NCI-H526 (cell line): ENCODE measurements at places on chromosomes 1 and 21.
A peak's percentile ranks its signal among the peaks of the same experiment; 100 is the strongest.

DNA sequence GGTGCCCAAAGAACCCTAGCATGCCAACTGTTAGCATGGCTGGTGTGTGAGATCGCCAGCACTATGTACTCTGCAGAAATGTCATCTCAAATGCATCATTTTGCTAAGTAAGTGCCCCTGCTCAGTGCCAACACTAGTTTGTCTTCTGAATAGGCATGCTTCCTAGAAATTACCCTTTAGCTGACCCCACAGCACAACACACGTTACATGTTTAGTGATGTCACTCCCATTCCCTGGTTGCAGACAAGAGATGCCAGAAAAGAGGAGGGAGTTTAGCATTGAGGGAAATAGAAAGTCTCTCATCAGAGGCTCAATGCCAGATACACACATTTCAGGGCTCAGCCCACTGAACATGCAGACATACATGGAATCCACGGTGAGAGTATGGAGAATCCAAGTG lies 9.3 kb upstream of the ST6GALNAC3 start:
- no peak for DNase-seq

DNA sequence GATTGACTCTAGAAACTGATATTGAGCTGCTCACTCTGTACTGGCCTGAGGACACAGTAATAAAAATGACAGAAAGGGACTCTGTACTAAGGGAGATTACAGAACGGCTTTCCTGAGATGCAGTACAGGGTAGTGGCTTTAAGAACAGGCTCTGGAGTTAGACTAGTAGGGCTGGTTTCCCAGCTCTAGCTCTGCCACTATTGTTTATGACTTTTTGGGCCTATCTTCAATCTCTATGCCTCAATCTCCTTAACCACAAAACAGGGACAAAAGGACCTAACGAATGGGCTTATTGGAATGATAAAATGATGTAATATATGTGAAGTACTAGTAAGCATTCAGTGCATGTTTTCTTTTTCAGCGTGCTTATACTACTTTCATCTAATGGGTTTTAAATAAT lies 1.4 kb downstream of the DEPDC1 start:
- DNase-seq = peak; percentile 23

DNA sequence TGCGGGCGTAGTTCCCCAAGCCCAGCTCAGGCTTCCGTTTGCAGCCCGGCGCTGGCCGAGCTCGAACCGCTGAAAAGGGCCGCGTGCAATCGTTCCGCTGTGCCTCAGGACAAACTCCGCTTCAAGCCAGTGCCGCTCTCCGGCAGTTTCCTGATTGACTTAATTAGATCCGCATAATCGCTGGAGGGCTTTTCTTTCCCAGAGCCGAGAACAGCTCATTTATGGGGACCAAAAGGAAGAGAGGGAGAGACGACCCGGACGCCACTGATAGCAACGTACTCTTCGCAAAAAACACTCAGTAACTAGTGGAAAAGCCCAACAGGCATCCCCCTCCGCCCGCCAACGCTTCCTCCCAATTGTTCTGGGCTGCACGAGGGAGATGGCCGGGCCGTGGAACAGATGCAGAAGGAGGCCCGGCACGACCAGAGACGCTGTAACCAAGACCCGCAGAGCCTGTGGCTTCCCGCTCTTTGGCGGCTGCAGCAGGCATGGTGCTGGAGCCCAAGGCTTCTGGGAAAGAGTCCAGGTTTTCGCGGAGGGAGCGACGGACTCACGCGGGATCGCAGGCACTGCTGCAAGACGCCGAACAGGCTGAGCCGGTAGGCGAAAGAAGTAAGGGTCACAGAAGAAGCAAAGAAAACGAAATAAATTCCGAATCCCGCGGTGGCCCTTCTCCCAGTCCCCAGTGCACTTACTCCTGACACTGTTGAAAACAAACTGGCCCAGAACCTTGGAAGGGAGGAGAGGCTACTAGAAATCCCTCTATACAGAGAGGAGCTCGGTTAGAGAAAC lies 3.6 kb upstream of the FOXD2 start:
- no peak for DNase-seq

DNA sequence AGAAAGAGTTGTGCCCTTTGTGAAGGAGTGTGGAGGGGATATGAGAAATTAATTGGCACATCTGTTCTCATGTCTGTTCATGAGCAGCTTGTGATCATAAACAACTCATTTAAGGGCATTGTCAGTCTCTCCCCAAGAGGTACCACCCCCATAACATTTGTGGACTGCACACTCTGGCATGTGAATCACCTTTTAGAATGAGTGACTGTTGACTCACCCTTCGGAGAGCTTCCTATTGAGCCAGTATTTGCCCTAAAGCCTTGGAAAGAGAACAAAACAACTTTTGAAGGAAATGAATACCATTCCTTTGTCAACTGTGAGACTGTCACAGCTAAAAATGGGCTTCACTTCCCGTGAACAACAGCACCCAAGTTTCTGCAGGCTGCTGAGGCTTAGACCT lies 27.5 kb upstream of the MYSM1 start:
- no peak for DNase-seq

DNA sequence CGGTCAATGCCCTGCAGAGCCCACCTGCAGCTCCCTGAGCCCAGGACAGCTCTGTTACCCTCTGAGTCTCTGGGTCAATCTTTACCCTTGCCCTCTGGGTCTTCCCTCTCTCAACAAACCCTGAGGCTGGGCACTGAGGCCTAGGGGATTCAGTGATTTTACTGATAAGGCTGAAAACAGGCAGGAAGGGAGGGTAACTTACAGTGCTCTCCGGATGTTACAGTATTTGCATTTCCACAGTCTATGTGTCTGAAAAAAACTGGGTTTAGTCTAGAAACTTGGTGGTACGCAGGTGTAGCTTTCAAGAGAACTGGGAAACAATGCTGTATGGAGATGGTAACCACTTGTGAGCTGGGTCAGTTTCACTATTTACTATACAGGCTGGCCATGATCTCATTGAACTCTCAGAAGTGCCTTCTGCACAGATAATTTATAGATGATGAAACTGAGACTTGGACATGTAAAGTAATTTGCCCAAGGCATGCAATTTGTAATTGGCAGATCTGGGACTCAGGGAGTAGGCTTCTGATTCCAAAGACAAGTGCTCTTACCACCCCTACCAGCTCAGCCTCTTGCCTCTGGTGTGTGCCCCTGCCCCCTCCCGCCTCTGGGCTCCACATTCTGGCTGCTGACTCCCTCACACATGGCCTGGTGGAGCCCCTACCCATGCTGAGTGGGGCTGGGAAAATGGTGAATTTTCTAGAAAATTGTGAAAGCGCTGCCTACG lies 48.8 kb downstream of the TENT5C start:
- peak; percentile 45 for DNase-seq

GRCh38 chr1:230281556-230281955 lies 144.6 kb downstream of the PGBD5 start:
- no peak for DNase-seq

DNA sequence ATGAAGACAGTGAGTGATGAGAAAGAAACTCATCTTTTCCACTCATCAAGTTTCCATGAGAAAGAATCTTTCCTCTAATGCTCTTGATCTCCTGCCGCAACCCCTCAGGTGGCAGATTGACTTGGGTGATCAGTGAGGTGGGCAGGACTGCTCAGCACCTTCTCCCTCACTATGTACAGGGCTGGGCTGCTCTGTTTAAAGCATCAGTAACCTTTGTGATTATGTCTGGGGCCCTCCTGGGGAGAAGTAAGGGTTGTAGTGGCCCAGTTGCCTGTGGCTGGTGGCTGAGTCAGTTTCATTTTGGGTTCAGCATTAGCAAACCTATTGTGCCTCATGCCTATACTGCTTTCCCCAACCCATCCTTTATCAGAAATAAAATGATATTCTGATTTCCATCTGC lies 366.0 kb downstream of the TTLL7 start:
- no peak for DNase-seq

- DNase-seq = no peak
These were observed 27.5 kb downstream of the PRMT2 start for GRCh38 chr21:46662765-46663500.

DNA sequence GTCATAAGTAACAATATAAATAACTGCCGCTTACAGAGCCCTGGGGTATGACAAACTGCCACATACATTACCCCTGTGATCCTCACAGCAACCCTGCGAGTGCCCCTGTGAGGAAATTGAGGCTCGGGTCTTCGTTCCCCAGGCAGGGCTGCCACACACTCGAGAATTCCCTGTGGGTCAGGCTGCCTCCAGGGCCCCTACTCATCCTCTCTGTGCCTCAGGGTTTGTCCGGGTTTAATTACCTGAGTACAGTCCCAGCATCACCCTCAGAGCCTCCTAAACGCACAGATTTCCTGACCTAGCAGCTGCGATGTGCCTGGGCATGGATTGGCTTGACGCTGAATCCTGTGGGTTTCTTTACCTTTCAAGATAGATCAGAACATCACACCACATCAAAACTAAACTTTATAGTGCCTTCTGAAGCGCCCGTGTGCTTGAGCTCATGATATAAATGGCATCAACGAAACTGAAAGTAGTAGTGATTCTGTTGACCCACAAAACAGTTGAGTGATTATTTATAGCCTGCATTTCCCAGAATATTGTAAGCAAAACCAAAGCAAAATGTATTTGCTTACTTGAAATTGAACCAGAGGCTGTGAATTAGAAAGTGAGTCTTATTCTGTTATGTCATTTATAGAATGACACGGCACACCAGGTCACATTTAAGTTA lies 14.0 kb downstream of the SLC37A1 start:
- DNase-seq = no peak

- no peak for DNase-seq
These were observed 134.4 kb downstream of the S1PR1 start for GRCh38 chr1:101371259-101371658.

DNA sequence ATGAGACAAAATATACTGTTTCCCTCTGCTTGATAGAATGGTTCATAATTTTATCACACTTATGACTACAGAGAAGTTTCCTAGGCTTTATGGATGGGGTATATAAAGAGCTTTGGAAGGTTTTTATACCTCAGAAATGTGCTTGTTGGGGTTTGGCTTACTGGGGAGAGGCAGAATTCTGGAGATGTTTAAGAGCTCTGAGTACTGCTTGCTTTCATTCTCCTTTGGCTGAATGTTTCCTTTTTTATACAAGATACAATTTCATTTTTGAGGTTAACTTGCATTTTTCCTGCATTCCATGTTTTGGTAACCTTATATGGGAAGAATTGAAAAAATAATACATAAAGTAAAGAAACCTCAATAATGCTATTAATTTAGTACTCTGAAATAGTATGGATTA lies 157.7 kb upstream of the COL11A1 start:
- DNase-seq = no peak

DNA sequence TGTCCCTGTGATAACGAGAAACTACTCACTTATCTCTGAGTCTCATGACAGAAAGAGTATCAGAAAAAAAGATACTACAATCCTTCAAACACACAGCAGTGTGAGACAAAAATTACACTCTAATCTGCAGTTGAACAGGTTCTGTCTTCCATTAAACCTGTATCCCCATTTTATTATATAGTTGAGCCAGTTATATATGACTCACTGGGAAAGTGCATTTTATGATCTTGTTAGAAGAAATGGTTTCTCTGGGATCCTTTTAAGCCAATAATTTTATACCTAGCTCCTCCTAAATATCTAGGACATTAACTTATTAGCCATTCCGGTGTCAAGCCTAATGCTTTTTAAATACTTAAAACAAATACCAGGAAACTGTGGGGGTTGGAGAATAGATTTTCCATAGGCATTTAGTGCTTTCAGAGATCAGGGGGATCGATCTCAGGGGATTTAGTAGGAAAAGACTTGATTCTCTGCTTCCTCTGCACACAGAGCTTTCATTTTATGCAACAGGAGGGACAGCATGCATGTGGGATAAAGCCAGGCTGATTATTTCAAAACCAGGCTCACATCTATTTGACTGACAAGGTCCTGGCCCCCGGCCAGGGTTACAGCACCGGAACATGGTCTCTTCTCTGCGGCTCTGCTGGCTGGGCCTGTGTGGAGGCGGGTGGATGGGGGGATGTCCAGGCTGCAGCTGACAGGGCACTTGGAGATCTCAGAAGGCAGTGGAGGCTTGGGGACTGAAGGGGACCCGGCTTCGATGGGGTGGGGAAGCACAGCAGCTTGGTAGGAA lies 310.6 kb downstream of the DISC1 start:
- DNase-seq = no peak

- no peak for DNase-seq
These were observed 11.7 kb upstream of the MFAP2 start for GRCh38 chr1:16992102-16992501.

- DNase-seq = no peak
These were observed 10.1 kb upstream of the CLIC4 start for GRCh38 chr1:24735156-24735508.
